ENCODE measurements at places on chromosomes 1 and 21.

GRCh38 chr21:16535102-16535422 lies 805.3 kb downstream of the USP25 start:
- peaks cover 42% of the 10 kb centered on the region for H3K4me1 ChIP-seq
- H3K36me3 ChIP-seq, result peaks cover 27% of the 10 kb centered on the region
- DNase-seq, result no peak
- peak overlapping the region; percentile 37 for H3K4me3 ChIP-seq
- H3K27me3 ChIP-seq, result no peaks in the 10 kb centered on the region
- H3K27ac ChIP-seq, result peak overlapping the region; percentile 93

DNA sequence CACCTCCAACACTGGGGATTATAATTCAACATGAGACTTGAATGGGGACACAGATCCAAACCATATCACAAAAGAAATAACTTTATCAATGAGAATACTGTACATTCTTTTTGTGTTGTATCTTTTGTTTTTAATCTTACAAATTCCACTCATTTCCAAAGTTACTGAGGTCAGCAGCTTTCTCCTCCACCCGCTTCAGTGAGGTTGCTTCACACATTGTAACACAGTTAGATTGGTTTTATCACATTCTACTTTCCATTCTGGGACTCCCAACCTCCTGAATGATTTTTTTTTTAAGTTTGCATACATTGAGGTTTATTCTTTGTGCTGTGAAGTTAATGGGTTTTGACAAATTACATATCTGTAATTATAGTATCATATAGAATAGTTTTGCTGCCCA lies 43.8 kb downstream of the DDAH1 start:
- H3K4me1 ChIP-seq, result peaks cover 7% of the 10 kb centered on the region
- DNase-seq, result no peak
- H3K36me3 ChIP-seq, result peaks cover 17% of the 10 kb centered on the region
- H3K27me3 ChIP-seq, result no peaks in the 10 kb centered on the region
- H3K4me3 ChIP-seq, result no peak overlapping the region

- H3K27ac ChIP-seq, result peak overlapping the region; percentile 97
- H3K4me1 ChIP-seq, result peaks cover 40% of the 10 kb centered on the region
- H3K4me3 ChIP-seq, result no peak overlapping the region
Observed at GRCh38 chr1:39105841-39106765, 80.0 kb downstream of the NDUFS5 start.

GRCh38 chr21:45132841-45133573 lies 58.6 kb downstream of the ADARB1 start:
- no peaks in the 10 kb centered on the region for H3K27me3 ChIP-seq
- H3K36me3 ChIP-seq, result no peaks in the 10 kb centered on the region

GRCh38 chr1:185309566-185309965 lies 7.5 kb downstream of the IVNS1ABP start:
- no peak overlapping the region for H3K4me3 ChIP-seq
- no peaks in the 10 kb centered on the region for H3K27me3 ChIP-seq
- peaks cover 35% of the 10 kb centered on the region for H3K4me1 ChIP-seq

DNA sequence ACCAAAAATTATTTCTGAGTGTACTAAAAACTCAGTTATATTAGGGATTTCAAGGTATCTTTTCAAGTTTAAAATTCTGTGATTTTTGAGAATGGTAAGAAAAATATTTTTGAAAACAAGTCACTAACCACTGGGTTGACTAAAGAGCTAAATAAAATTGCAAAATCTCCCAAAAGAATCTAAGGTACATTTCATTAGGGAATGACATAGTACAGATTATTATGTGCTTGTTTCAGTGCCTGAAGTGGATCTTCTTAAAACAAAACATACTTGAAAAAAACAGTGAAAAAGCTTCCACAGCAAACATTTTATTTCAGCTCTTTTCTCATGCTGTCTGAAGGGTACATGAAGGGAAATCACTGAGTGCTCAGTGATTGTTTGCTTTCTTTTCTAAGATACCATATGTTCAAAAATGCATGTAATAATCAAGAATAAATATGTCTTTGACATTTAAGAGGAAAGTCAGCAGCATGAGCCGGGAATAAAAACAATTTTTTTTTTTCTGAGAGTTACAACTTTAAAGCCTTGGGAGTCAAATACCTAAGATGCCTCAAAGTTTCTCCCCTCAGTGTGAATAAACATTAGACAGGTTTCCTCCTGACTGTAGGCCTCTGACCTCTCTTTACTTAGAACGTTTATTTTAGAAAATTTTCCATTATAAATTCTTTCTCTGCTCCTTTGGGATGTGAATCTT lies 200.7 kb downstream of the KCNT2 start:
- no peak for DNase-seq
- H3K4me1 ChIP-seq, result peaks cover 33% of the 10 kb centered on the region
- peaks cover 7% of the 10 kb centered on the region for H3K36me3 ChIP-seq
- H3K27me3 ChIP-seq, result no peaks in the 10 kb centered on the region

DNA sequence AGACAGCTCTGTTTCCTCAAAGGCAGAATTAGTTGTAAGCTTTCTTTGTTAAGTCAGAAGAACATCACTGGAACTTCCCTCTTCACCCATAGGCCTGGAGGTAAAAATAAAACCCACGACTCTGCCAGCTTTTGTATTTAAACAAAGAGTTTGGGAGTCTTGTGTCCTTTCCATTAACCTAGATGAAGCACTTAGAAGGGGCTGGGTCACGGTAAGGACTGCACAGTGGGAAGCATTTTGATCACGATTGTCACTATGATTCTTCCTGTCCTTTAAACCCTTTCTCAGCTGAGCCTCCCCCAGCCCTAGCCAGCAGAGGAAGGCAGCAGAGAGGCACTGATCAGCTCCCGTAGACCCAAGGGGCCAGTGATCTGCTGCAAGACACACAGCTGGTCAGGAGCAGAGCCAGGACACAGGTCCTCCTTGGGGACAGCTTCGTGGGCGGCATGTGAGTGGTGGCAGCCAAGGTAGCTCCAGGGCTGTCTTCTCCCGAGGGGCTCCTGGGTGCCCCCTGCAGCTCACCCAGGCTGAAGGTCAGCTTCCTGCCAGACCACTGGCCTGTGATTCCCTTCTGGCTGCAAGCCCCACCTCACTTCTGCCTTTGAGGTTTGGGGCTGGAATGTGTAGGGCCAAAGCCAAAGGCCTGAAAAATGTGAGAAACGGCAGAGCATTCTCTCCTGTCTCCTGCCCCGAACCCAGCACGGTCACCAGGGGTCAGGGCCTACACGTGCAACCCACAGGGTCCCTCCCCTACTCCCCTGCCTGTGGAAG lies 4.0 kb upstream of the LAPTM5 start:
- H3K27ac ChIP-seq, result no peak overlapping the region
- no peaks in the 10 kb centered on the region for H3K36me3 ChIP-seq
- H3K4me3 ChIP-seq, result no peak overlapping the region
- no peak for DNase-seq
- H3K4me1 ChIP-seq, result peaks cover 5% of the 10 kb centered on the region
- no peaks in the 10 kb centered on the region for H3K27me3 ChIP-seq

DNA sequence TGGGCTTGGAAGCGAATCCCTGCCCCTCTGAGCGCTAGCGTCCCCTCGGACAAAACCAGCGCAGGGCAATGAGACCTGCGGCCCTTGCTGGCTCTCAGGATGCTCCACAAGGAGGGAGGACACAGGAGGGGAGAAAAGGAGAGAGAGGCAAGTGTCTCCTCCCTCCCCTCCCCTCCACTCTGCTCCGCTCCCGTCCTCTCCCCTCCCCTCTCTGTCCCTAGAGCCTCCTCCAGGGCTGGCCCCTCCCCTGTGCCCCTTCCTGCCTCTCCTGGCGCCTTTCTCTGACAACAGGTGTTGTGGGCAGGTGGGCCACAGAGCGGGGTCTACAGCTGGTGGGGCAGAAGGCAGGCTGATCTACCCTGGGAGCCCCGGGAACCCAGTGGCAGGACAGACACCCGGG lies 35.2 kb downstream of the TP73 start:
- H3K36me3 ChIP-seq, result no peaks in the 10 kb centered on the region
- H3K27ac ChIP-seq, result no peak overlapping the region
- H3K27me3 ChIP-seq, result peaks cover 33% of the 10 kb centered on the region
- H3K4me3 ChIP-seq, result no peak overlapping the region
- DNase-seq, result no peak

DNA sequence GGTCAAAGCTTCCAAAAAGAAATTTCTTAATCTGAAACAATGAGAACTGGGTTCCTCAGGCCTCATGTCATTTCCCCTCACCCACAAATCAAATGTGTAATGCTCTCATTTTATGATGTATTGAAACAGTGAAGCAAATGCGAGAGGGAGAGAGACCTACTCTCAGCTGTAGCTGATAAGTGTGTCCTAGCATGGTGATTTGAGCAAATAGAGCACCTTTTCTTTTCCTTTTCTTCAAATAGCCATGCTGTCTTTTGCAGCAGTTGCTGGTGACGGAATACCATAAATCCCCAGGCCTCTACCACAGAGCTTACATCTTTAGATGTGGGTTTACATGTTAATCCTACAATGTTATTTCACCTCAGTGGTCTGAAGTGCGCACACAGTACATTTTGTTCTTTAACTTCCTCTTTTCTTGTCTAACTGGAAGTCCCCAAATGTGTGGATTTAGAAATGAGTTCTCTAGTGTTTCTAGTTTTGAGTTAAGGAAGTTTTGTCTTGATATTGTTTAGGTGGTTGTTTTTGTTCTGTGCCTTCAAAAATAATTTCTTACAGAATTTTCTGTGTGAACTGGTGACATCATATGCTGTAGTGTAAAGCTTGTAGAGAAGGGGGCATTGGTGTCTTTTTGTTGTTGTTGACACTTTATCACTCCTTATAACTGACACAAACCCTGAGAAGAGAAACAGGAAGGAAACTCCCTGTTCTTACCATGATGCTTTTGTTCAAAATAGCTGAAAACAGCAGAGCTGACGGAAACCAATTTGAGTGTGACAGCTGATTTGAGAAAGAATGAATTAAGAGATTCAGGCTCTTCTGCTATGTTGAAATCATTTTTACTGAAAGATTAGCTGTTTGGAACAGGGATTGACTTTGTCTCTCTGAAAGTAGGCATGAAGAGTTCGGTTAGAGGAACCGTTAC lies 12.2 kb downstream of the SMAP2 start:
- H3K4me3 ChIP-seq, result no peak overlapping the region
- H3K36me3 ChIP-seq, result peaks cover 2% of the 10 kb centered on the region
- H3K4me1 ChIP-seq, result peaks cover 22% of the 10 kb centered on the region
- DNase-seq, result no peak
- peak overlapping the region; percentile 75 for H3K27ac ChIP-seq
